ENCODE measurements at places on chromosomes 12 and 14.

DNA sequence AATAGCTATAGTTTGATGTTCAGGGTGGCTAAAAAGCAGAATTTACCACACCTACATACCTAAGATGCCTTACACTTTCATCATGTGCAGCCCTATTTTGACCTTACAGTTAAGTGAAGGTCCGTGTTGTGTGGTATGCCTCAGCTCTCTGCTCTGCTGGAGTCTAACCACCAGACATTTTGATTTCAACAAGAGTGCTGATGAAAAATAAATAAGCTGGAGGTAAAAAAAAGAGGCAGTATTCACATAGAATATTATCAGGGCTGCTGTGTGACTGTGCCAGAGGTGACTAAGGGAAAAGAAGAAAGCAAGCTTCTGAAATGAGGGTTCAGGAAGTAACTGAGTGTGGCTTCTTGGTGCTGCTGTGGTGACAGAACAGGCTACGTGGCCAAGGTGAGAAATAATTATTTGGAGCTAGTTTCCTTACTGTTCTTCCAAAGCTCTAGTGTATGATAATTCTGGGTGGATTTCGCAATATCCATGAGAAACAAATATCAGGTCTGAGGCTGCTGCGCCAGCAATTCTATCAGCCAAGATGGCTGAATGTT is 188.8 kb downstream of the STXBP6 start:
- no peak for DNase-seq

DNA sequence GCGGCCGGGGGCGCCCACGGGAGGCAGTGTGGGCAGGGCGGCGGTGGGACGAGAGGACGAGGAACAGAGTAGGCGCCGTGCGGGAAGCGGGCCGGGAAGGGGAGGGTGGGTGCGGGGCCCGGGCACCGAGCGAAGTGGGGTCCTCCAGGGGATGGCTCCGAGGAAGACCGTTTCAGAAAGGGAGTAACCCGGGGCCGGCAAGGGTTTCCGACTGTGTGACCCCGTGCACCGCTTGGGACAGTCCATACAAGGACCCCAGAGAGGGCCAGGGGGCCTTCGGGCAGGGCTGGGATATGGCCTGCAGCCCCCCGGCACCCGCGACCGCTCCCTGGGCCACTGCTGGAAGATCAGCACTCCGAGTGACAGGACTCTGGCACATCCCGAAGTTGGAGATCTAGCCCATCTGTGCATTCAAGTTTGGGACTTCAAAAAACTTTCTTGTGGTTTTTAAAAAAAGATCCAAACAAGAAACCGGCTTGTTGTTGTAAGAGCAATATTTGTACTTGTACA is 448 bp downstream of the TSPAN9 start:
- peak; percentile 54 for DNase-seq

DNA sequence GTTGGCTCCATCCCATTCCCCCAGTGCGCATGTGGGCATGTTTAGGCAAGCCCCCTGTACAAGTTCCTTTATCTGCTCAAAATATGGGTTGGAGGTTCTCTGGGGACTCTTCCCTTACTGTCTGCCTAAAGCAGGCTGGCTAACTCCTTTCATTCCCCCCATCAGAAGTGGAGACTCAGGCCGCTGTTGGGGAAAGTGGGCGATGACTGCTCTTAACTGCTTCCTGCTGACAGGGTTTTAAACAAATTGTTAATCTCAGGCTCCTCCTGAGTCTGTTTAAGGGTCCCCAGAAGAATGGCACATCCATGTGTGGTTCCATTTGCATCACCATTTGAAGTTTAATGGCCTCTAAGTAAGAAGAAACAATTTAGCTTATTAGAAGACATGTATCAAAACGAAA is 15.4 kb upstream of the FAR2 start:
- DNase-seq, result no peak

- DNase-seq, result no peak
Measured at GRCh38 chr12:57550641-57551549, 1.1 kb downstream of the KIF5A start.

DNA sequence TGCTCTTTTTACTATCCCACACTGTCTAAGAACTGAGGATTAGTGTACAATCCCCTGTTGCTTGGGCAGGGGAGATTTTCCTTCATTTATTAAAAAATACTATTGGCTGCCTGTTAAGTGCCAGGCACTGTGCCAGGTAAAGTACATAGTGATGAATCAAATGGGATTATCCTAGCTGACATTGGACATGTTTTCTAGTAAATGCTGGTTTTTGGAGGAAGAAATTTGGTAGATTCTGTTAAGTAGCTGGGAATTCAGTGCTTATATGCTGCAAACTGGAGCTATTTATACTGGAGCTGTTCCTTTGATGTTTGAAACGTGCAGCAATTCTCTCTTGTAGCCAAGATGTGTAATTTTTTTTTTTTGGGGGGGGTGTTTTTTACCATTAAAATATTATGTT is 299.6 kb downstream of the EMP1 start:
- DNase-seq, result no peak

- peak; percentile 40 for DNase-seq
Measured at GRCh38 chr12:127293507-127294310, 973.3 kb upstream of the TMEM132C start.

DNA sequence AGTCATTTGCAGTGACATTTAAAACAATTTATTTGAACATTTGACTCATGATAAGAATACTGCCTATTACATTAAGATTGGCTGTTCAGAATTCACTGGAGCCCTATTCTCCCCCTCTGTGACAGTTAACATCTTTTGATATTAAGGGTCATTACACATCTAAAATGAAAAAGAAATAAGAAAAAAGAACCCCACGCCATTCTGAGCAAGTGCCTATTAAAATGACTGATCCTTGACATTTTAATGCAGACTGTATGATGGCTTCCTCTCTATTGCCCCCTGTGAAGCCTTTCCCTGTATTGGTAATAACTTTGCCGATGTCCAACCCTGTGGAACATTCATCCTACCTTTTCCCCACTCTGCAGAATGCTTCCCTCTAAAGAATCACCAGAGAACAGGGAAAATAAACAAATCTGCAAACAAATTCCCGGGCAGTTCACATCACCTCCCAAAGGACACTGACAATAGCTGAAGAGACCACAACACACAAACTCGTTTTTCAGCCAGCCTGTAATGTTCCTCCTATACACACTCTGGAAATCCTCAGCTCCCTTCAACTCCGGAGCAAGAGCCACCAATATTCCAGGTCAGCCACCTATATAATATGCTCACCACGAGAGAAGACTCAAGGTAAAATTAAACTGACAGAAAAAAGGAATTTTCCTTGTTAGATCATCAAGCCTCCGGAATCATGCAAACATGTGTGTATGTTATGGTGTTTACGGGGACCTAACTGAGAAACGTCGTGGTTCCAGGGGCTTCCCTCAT is 2.1 kb downstream of the NIN start:
- no peak for DNase-seq

DNA sequence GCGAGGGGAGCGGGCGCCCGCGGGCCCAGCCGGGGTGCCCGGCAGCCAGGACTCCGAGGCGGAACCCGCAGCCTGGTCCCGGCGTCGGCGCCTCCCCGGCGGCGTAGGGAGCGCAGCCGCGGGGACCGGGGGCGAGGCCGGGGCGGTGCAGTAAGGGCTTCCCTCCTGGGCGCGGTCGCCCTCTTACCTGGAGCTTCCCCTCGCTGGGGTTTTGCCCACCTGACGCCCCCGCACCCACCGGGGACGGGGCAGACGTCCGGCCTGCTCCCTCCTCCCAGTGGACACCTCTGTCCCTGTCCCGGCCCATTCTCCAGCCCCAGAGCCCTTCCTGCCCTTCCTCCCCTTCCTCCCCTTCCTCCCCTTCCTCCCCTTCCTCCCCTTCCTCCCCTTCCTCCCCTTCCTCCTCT is 413 bp upstream of the TUBA1C start:
- DNase-seq, result no peak

GRCh38 chr14:95943699-95944098 is 67.1 kb downstream of the TUNAR start:
- DNase-seq, result no peak

All from femur (tissue), 1 donor.